Panc1 (cell line): ENCODE measurements at places on chromosomes 3 and 15.

GRCh38 chr15:56992725-56993124 lies 74.3 kb downstream of the TCF12 start:
- no peak overlapping the region for H3K27ac ChIP-seq
- H3K36me3 ChIP-seq, result no peaks in the 10 kb centered on the region
- no peak overlapping the region for H3K4me3 ChIP-seq
- no peak for DNase-seq
- no peaks in the 10 kb centered on the region for H3K27me3 ChIP-seq

- DNase-seq, result no peak
- H3K4me3 ChIP-seq, result no peak within 1 kb of the TSS
- H3K36me3 ChIP-seq, result no peaks in the 10 kb centered on the region
- H3K4me1 ChIP-seq, result no peaks in the 10 kb centered on the region; the same call in 1 of the 2 replicates
Measured at GRCh38 chr15:33968224-33968623, at the start of gene CHRM5. TSS of gene CHRM5 (plus strand) at chr15:33968497. CDS start at chr15:34062718, 94,221 bp downstream.

- H3K27ac ChIP-seq, result no peak overlapping the region
- H3K36me3 ChIP-seq, result no peaks in the 10 kb centered on the region
- H3K4me1 ChIP-seq, result no peaks in the 10 kb centered on the region
- DNase-seq, result no peak
- no peak overlapping the region for H3K4me3 ChIP-seq
Measured at GRCh38 chr15:91549581-91549980, 303.9 kb upstream of the SLCO3A1 start.

DNA sequence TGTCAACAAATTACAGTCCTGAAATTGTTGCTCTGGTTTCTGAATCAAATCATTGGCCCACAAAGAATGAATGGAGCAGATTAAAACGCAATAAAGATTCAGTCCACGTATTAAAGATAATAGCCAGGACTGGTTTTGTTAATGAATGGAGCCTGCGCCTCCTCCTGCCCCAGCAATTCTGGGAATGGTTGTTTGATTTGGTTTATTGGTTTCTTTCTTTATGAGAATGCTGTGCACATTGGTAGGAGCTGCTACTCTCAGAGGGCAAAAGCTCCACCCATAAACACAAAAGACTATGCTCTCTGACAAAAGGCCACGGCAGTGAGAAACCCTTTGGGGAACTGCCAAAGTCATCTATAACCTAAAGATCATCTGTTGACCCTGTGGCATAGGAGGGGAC lies 261.1 kb downstream of the ABHD5 start:
- no peak overlapping the region for H3K4me3 ChIP-seq
- no peaks in the 10 kb centered on the region; the same call in 1 of the 2 replicates for H3K27me3 ChIP-seq
- DNase-seq, result no peak
- H3K36me3 ChIP-seq, result no peaks in the 10 kb centered on the region

- H3K27ac ChIP-seq, result no peak overlapping the region
- H3K4me1 ChIP-seq, result peaks cover 9% of the 10 kb centered on the region; the same call in 1 of the 2 replicates
- no peak overlapping the region for H3K4me3 ChIP-seq
- H3K27me3 ChIP-seq, result peaks cover 17% of the 10 kb centered on the region
- no peak for DNase-seq
Measured at GRCh38 chr3:129005526-129006303, 4.6 kb downstream of the EFCC1 start.

DNA sequence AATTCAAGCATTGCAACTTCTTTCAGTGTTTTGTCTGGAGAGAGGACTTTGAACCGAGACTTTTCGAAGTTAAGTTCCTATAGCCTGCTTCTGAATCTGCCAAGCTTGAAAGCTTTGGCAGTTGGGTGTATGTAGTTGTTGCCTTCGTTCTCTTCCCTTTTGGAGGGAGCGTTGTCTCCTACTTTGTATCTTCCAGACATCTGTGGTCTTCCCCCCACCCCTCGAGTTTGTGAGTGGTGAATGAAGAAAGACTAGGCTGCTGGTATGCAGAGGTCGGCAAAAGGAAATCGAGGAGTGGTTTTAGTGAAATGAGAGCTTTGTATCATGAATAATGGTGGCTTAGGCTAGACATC lies 1.3 kb downstream of the CTNNB1 start:
- peaks cover 24% of the 10 kb centered on the region for H3K4me1 ChIP-seq
- peak overlapping the region; percentile 89 for H3K4me3 ChIP-seq

DNA sequence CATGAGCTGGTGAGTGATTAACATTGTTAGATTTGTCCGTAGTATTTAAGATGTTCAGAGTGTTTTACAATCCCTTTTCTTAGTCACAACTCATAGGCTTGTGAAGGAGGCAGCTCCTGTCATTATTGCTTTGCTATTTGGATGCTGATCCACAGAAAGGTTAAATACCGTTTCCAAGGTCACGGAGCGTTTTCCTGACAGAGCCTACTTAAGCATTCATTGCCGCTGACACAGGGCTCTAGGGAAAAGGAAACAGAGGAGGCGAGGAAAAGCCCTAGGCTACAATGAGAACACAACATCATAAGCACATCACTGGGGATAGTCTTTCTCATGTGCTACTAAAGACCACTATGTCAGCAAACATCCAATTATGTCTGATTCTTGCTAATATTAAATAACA lies 38.5 kb upstream of the CPB1 start:
- no peaks in the 10 kb centered on the region for H3K4me1 ChIP-seq
- H3K4me3 ChIP-seq, result no peak overlapping the region
- no peak for DNase-seq
- no peaks in the 10 kb centered on the region for H3K36me3 ChIP-seq
- no peak overlapping the region for H3K27ac ChIP-seq

DNA sequence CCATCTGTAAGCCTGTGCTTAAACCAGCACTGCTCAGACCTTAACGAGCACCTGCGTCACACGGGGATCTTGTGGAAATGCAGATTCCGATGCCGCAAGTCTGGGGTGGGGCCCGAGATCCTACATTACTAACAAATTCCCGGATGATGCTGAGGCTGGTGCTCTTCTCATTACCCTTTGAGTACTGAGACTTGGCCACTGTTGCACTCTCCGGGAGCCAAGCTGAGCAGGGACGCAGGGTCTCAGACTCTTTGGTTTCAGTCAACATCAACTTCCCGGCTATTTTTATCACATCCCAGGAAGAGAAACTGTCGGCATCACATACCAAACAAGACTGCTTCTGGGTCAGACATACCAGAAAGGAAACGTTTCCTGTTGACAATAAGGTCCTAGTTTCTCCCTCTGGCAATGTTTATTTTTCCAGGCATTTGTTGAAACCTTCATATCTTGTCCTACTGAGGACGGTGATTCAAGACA lies 276.6 kb downstream of the SHQ1 start:
- H3K4me3 ChIP-seq, result no peak overlapping the region
- H3K27ac ChIP-seq, result no peak overlapping the region
- H3K27me3 ChIP-seq, result no peaks in the 10 kb centered on the region
- H3K4me1 ChIP-seq, result no peaks in the 10 kb centered on the region
- no peaks in the 10 kb centered on the region for H3K36me3 ChIP-seq

- H3K4me1 ChIP-seq, result no peaks in the 10 kb centered on the region
- H3K27ac ChIP-seq, result no peak overlapping the region
- no peak overlapping the region for H3K4me3 ChIP-seq
- no peaks in the 10 kb centered on the region for H3K36me3 ChIP-seq
Measured at GRCh38 chr3:166195808-166196207, 358.6 kb upstream of the BCHE start.

DNA sequence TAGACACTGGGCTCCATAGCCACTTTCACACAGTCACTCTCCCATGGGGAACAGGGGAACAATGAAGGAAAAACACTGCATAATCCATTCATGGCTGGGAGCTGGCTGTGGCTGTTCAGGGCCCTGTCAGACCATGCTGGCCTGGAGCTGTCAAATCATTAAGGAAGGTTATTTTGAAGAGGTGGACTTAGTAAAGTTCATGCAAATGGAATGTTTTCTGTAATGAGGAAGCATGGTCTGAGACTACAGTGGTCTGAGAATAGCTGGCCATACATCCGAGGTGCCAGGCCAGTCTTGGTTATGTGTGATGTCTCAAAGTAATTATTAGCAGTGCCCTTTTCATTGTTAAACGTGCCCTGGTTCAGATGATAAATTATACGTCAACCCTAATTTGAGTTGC lies 117.1 kb upstream of the MRPS22 start:
- H3K36me3 ChIP-seq, result no peaks in the 10 kb centered on the region
- no peaks in the 10 kb centered on the region for H3K27me3 ChIP-seq
- no peak for DNase-seq
- no peak overlapping the region for H3K4me3 ChIP-seq

DNA sequence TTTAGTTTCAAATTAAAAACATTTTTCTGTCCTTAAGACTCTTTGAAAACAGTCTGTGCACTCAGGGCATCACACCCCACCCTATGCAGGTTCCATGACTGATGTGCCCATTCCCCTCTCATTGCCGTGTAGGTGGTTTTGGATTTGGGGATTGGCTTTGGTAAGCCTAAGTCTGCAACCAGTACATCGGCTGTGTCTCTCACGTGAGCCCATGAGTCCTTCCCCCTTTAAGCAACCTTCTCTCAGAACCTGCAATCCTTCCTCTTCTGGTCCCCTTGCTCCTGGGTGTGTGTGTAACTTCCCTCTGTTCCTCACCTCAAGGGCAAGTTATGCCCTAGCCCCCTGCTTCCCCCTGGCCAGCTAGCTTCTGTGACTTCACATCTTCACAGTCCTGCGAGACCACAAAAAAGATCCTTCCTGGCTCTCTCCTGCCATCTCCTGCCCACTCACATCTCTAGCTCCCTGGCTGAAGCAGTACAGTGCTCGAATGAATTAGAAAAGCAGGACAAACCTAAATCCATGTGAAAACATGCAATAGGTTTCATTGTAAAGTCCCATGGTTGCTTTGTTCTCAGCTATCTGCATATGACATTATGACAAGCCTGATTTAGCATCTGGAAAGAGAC lies 126.7 kb downstream of the UACA start:
- no peaks in the 10 kb centered on the region for H3K27me3 ChIP-seq
- 0 out of 2 replicates have a peak, but pooled peaks cover 4% of the 10 kb centered on the region for H3K4me1 ChIP-seq
- no peaks in the 10 kb centered on the region for H3K36me3 ChIP-seq
- H3K4me3 ChIP-seq, result no peak overlapping the region

- no peaks in the 10 kb centered on the region for H3K27me3 ChIP-seq
- no peak for DNase-seq
- H3K36me3 ChIP-seq, result no peaks in the 10 kb centered on the region
- H3K4me1 ChIP-seq, result peaks cover 9% of the 10 kb centered on the region; the same call in 1 of the 2 replicates
- no peak overlapping the region for H3K4me3 ChIP-seq
- H3K27ac ChIP-seq, result peak overlapping the region; percentile 23; the same call in 1 of the 2 replicates
Measured at GRCh38 chr3:87488765-87489164, 212.4 kb upstream of the POU1F1 start.

GRCh38 chr15:40251486-40252140 lies 12.8 kb downstream of the PAK6 start:
- no peaks in the 10 kb centered on the region; the same call in 1 of the 2 replicates for H3K36me3 ChIP-seq
- peaks cover 20% of the 10 kb centered on the region for H3K4me1 ChIP-seq
- DNase-seq, result no peak
- H3K4me3 ChIP-seq, result no peak overlapping the region

- no peak overlapping the region for H3K4me3 ChIP-seq
- H3K36me3 ChIP-seq, result no peaks in the 10 kb centered on the region
- H3K4me1 ChIP-seq, result peaks cover 9% of the 10 kb centered on the region
- H3K27ac ChIP-seq, result no peak overlapping the region
- DNase-seq, result no peak
Measured at GRCh38 chr15:56249092-56249491, 5.4 kb upstream of the RFX7 start.

- no peaks in the 10 kb centered on the region for H3K27me3 ChIP-seq
- no peaks in the 10 kb centered on the region for H3K4me1 ChIP-seq
- no peak overlapping the region for H3K4me3 ChIP-seq
Measured at GRCh38 chr3:105688821-105689220, 180.0 kb downstream of the CBLB start.

GRCh38 chr3:51269466-51269865 lies 115.6 kb upstream of the MANF start:
- H3K27ac ChIP-seq, result no peak overlapping the region
- no peaks in the 10 kb centered on the region for H3K4me1 ChIP-seq
- H3K27me3 ChIP-seq, result no peaks in the 10 kb centered on the region
- no peak for DNase-seq
- no peaks in the 10 kb centered on the region for H3K36me3 ChIP-seq
